ENCODE measurements at places on chromosomes 4 and X.

GRCh38 chr4:54784161-54784671, 126.5 kb downstream of the KIT start:
- peak; percentile 6 for DNase-seq

- DNase-seq, result no peak
Observed at GRCh38 chr4:70808151-70808550, 31.5 kb downstream of the GRSF1 start.

DNA sequence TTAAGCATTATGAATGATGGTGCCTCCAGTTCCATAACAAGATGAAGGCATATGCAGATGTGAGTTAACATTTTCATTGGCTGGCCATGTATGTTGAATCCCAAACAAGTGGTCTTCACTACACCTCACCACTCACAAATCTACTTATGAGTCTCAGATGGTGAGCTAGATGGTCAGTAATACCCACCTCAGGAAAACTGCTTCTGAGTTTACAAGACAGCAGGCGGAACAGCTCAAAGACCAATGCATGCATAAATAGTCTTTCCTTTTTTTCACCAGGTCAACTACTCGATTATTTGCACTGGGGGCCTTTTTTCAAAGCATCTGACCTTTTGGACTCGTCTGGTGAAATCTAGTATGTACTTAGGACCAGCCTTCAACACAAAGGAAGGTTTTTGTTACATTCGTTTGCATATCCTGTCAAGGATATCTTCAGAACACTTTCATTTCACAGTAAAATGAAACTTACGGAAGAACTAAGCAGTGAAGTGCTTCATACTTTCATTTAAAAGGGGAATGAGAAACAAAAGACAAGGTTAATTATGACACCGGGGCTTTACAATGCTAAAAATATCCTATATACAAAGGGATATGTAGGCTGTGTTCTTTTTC, 23.1 kb upstream of the TLR7 start:
- no peak for DNase-seq

- no peak for DNase-seq
Observed at GRCh38 chr4:4385729-4386295, 1.1 kb upstream of the NSG1 start.

DNA sequence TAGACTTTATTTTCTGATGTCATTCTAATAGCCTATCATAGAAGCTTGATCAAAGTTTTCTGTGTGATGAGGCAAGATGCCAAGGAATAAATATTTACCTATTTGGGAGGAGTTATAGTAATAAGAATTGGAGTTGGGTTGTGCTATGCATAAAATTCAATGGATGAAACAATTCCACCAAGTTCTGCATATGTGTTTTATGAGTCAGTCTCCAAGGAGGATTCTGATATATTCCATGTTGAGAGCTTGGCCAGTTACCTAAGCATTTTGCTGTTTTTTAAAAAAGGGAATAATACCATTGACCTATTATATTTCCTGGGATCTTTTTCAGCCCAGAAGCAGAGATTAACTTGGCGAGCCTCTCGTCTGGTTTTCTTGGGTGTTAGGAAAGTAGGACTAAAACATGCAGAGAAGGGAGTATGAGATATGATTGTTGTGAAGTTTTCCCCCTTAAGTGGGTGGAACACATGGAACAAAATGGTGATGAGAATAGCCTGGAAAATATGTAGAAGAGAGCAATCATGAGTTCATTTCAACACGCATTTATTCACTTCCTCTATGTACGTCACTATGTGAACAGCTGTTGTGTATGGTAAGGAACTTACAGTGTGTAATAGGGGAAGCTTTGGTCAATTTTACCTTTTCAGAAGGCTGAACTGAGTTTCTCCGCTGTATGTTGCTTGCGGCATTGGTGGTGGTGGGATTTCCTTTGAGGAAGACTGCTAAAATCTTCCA, 39.2 kb downstream of the POLA1 start:
- DNase-seq, result peak; percentile 55

GRCh38 chr4:2059046-2059725, at the start of gene NAT8L:
Gene NAT8L, plus strand, starts transcription at chr4:2059327. Its CDS starts 185 bp downstream, at chr4:2059512.
- DNase-seq, result peak; percentile 25

GRCh38 chrX:136587532-136587931, 55.5 kb downstream of the VGLL1 start:
- no peak for DNase-seq

GRCh38 chrX:54785901-54786300, 12.2 kb downstream of the ITIH6 start:
- DNase-seq, result no peak

- DNase-seq, result no peak
Observed at GRCh38 chr4:55733932-55734331, 85.7 kb upstream of the EXOC1L start.

DNA sequence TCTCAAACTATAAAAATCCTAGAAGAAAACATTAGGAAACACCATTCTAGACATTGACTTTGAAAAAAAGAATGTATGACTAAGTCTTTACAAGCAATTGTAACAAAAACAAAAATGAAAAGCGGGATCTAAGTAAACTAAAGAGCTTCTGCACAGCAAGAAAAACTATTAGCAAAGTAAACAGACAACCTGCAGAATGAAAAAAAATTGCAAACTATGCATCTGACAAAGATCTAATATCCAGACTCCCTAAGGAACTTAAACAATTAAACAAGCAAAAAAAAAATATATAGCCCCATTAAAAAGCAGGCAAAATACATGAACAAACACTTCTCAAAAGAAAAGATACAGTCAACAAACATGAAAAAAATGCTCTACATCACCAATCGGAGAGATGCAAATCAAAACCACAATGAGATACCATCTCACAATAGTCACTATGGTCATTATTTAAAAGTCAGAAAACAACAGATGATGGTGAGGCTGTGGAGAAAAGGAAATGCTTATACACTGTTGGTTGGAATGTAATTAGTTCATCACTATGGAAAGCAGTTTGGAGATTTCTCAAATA, 168.1 kb downstream of the EPHA5 start:
- no peak for DNase-seq

GRCh38 chr4:113260688-113261087, 211.2 kb downstream of the ANK2 start:
- no peak for DNase-seq

DNA sequence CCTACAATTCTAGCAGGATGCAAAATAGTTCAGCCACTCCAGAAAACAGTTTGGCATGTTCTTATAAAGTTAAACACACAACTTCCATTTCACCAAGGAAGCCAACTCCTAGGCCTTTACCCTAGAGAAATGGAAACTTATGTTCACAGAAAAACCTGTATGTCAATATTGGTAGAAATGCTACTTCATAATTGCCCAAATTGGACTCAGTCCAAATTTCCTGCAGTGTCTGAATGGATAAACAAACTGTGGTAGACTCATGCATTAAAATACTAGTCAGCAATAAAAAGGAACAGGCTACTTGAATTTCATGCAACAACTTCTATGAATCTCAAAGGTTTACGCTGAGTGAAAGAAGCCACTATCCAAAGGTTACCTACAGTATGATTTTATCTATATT, 1738.8 kb upstream of the IGFBP7 start:
- no peak for DNase-seq

All from CD14-positive monocyte (primary cell).